Small intestine (tissue), 16 donors: ENCODE measurements at places on chromosomes 3 and 15.
A peak's percentile ranks its signal among the peaks of the same experiment; 100 is the strongest.

DNA sequence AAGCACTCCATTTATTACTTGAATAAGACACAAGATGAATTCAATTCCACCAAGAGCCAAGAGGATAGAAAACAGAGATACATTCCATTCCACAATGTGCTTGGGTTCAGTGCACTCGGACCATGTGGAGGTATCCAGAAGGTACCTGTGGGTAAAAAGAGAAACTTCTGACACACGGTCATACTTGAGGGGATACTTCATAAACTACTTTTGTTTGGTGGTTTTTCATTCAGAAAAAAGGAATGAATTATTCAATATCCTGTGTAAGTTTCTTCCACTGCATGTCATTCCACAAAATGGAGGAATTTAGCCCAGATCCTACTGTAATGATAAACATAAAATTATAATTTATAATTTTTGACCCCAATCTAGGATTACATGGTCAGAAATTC is 5.7 kb downstream of the TM4SF1 start:
- no peak for DNase-seq

- DNase-seq: no peak
Measured at GRCh38 chr3:30020380-30020779, 586.0 kb upstream of the TGFBR2 start.

GRCh38 chr3:129367821-129368220 is 60.6 kb downstream of the EFCAB12 start:
- DNase-seq: no peak

DNA sequence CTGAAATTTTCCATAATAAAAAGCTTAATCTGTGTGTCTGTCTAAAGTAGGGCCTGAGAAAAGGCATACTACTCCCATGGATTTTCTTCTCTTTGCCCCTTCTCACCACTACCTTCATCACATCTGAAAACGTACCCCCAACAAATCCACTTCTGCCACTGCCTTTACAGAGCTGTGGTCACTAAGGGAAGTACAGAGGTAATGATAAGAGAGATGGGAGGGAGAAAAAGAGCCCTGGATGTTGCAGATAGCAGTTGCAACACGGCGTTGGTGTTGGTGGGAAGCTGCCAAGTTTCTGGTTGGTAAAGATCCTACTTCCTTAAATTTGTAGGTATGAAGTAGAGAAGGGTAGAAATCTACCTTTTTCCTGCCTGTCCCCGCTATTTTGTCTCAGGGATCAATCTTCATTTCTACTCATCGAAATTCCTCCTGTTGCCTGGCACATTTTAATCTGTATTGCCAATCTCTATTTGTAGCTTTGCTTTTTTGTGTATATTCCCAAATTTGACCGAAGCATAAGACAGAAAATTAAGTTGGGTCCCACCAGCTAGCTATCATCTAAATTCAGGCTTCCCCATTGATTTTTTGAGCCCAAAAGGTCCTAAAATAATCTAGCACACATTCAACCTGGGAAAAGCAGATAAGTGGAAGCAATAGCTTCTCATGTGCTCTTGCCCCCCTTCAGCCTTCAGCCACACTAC is 102.9 kb downstream of the TFDP2 start:
- DNase-seq: no peak

- DNase-seq: no peak
Measured at GRCh38 chr3:145522893-145523651, 637.9 kb downstream of the PLOD2 start.

DNA sequence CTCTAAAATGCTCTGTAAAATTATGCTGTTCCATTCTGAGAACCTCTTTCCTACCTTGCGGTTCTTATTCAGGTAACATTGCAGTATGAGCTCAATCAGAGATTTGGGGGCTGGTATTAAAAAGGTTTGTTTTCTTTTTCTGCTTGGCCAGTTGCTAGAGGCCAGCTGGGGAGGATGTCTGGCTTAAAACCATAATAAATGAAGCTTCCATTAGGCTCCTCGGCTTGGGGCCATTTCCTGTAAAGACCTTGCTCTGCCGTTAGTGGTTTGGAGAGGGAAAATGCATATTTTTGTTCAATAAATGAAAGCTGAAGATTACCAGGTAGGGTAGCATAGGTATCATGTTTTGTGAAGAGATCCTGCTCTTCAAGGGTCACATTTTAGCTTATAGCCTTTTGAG is 55.2 kb downstream of the MCTP2 start:
- DNase-seq: no peak

DNA sequence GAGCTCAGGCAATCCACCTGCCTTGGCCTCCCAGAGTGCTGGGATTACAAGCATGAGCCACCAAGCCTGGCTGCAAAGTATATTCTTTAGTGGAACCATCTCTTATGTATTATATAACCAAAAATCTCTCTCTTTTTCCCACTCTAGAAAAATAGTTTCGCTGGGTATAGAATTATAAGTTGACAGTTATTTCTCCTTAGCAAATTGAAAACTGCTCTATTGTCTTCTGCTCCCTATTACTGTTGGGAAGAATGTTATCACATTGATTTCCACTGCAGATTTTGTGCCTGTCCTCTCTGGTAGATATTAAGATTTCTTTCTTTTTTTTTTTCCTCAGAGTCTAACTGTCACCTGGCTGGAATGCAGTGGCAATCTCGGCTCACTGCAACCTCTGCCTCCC is 10.2 kb upstream of the DHX30 start:
- DNase-seq: no peak

DNA sequence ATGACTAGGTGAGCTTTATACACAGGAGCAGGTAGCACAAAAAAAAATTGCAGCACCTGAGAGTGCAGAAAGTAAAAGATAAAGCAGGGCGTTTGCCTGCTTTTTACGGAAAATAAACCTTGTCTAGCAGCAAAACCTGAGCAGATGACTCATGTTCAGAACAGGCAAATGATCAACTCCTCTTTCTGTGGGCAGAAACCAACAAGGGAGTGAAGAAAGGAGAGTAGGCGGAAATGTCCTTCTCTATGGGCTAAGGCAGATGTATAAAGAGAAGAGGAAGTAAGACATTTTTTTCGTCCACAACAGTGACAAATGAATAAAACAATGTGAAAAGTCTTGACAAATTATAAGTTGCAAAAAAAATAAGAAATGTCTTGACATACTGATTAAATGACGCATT is 24.5 kb upstream of the GMNC start:
- peak; percentile 21 for DNase-seq

DNA sequence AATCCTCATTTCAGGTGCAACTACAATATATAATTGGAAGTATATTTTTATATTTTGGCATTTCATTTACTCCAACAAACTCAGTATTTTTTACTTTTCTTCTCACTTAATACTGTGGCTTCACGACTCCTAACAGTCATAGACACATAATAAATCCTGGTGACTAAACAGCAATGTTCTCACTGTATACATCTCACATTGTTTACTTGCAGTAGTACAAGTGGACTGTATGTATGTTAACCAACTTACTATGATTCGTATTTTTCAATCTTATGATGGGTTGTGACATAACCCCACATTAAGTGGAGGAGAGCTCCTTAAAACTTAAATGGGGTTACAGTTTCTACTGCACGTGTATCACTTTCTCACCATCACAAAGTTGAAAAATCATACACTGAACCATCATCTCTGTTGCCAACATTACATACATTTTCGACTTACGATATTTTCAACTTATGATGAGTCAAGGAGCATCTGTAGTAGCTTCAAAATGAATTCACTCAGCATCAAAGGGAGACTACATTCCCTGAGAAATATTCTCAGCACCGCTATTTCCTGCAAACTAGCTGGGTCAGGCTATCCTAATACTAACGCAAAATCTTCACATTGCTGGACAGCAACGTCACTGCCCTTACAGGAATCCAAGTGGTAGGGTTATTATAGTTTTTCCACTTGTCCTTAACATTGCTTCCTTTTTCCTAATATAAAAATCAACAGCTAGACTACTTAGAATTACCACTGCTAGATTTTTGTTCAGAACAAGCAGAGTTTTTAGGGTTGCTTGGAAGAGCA is 7.3 kb downstream of the ADAM10 start:
- no peak for DNase-seq

DNA sequence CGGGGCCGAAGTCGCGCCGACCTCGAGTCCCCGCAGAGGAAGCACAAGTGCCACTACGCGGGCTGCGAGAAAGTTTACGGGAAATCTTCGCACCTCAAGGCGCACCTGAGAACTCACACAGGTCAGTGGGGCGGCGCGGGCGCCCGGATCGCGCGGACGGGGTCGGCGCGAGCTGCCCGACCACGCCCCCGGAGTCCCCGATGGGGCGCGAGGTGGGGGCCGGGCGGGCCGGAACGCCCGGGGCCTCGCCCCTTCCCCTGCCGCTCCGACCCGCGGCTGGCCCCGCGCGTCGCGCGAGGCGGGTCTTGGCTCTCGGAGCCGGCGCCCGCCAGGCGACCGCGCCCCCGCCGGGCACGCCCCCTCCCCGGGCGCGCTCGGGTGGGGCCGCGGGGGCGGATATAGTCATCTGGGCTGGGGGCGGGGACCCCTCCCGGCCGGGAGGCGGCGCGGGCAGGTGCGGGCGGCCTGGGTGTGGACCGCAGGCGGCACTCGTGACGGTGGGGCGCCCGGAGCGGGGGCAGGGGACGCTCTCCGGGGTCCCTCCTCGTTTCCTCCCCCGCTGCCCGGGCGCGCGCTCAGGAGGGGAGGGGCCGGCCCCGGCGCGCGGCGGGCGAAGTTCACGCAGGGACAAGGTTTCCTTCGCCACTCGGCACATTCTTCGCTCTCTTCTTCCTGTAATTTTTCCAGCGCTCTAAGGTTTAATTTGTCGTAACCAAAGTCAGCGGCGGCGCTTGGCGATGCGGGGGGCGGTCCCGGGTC is 1.2 kb downstream of the KLF13 start:
- DNase-seq: peak; percentile 95

- DNase-seq: no peak
Measured at GRCh38 chr15:72515591-72516389, 41.7 kb downstream of the ARIH1 start.

GRCh38 chr3:194092881-194093301 is 43.1 kb upstream of the HES1 start:
- no peak for DNase-seq

DNA sequence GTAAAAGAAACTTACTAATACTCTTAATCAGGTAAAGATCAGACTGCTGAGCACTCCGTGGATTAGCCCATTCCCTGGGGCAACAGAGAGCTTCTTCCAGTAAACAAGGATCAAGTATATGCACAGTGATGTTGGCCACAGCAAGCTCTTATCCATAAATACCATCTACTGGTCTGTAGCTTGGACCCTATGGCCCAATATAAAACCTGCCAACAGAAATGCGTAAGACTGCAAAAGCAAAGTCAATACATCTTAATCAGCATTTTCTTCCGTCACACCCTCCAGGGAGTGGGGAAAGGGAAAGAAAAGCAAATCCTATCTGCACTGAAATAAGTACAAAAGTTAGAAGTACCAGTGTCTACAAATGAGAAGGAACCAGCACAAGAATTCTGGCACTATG is 1082.1 kb downstream of the ZPLD1 start:
- no peak for DNase-seq

DNA sequence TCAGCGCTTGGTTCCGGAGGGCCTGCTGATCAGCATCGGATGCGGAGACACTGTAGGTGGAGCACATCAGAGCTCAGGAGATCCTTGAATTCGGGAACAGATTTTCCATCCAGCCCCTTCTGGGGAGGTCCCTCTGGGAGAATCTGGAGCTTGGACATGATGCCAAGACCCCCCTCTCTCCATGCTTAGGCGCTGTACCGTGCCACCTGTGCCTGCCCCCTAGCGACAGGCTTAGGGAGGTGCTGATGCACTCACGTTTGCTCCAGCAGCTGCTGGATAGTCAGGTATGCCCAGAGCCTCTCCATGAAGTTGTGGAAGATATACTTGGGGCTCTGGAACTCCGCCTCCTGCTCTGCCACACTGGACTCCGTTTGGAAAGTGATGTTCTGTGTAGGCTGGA is 9.7 kb downstream of the ITIH4 start:
- peak; percentile 20 for DNase-seq

- DNase-seq: no peak
Measured at GRCh38 chr15:40354408-40355171, 3.4 kb upstream of the DISP2 start.

GRCh38 chr3:115706311-115706829 is 83.1 kb downstream of the GAP43 start:
- no peak for DNase-seq

DNA sequence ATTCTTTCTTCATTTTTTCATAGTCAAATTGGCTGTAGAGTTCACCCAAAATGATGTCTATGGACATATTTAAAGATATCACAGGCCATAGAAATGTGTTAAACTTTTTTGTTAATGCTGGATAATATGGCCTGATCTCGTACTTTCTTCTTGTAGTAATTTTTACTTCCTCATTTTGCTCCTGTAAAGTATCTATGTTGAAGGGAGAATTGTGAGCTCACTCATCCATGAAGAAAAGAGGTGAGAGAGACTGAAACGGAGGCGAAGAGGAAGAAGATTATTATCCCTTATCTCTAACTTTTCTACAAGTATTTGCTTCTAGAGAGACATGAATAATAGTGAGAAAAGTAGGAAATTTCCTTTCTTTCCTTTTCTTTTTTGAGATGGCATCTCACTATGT is 613.8 kb upstream of the TBL1XR1 start:
- DNase-seq: no peak

- DNase-seq: no peak
Measured at GRCh38 chr15:97815835-97816234, 144.7 kb upstream of the ARRDC4 start.

DNA sequence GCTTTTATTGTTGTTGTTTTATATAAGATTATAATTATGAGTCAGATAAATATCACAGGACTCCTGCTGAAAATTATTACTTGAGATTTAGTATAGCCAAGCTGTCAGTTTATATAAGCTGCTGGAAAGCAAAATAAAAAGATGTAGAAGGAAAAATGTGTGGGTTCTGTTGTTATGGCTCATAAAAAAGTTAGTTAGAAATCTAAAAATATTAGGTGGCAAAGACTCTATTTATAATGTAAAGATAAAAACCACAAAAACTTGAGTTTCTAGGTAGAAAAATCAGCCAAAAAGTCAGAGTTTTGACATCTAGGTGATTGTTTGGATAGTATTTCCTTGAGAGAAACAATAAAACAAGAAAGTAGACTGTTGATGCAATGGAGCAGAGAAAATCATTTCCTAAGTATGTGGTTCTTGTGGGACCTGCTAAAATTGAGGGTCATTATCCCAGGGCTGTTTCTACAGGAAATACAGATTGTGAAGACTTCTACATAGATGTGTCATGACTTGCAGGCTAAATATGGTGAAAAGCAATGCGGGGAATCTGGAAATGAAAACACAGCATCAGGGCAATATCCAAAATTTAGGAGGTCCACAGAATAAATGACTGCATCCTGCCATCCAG is 1109.6 kb upstream of the CADM2 start:
- DNase-seq: no peak

- peak; percentile 89 for DNase-seq
Measured at GRCh38 chr3:12967606-12968351, 105.5 kb downstream of the IQSEC1 start.

DNA sequence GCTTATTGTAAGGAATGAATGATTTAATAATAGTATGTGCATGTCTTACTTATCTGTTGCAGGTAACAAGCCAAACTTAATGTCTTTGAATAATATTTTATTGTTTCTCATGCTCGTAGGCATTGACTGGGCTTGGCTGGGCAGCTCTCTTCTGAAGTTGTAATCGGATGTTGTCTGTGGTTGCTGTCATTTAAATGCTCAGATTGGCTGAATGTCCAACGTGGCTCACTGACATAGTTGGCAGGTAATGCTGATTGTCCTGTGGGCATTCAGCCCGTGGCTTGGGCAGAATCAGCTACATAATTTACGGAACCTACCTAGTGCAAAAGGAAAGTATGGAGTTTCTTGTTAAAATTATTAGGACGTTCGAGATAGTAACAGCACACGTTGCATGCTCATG is 297.4 kb upstream of the GBE1 start:
- DNase-seq: no peak

- peak; percentile 60 for DNase-seq
Measured at GRCh38 chr3:46812237-46812791, 50.9 kb downstream of the MYL3 start.
